ENCODE measurements at places on chromosomes 12 and 14.

DNA sequence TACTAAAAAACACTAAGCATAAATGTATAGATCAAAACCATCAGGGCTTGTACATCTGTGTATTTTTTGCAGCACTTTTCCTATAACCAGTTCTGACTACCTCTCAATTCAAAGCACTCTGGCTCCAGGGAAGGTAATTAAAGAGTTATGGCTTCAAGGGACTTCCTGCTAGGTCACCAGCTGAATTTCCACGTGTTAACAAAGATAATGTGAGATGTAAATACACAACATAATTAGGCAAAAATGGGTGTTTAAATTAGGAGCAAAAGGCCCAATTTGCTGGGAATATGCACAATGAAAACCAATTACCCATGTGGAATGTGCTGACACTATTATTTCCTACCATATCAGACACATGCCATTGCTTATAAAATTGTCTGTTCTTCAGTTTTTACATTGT lies 513.4 kb upstream of the FLRT2 start:
- no peak for DNase-seq

- DNase-seq, result no peak
Measured at GRCh38 chr12:57268264-57268663, 17.3 kb upstream of the STAC3 start.

DNA sequence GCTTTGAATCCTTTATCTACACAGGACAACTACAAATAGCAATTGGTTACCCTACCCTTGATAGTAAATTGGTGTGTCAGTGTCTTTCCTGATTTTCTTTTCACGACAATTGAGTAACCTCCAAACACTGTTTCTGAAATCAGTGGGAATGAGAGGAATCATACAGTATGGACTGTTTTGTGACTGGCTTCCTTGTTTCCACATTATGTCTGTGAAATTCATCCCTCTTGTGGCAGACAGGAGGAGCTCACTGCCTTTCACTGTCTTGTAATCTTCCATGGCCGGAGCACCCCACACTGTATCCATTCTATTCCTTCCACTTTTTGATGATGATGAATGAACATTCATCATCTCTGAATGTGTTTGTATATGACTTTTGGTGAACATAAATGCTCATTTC lies 164.0 kb upstream of the PZP start:
- DNase-seq, result no peak

GRCh38 chr12:109995361-109995685 lies 845 bp downstream of the GIT2 start:
- DNase-seq, result no peak

DNA sequence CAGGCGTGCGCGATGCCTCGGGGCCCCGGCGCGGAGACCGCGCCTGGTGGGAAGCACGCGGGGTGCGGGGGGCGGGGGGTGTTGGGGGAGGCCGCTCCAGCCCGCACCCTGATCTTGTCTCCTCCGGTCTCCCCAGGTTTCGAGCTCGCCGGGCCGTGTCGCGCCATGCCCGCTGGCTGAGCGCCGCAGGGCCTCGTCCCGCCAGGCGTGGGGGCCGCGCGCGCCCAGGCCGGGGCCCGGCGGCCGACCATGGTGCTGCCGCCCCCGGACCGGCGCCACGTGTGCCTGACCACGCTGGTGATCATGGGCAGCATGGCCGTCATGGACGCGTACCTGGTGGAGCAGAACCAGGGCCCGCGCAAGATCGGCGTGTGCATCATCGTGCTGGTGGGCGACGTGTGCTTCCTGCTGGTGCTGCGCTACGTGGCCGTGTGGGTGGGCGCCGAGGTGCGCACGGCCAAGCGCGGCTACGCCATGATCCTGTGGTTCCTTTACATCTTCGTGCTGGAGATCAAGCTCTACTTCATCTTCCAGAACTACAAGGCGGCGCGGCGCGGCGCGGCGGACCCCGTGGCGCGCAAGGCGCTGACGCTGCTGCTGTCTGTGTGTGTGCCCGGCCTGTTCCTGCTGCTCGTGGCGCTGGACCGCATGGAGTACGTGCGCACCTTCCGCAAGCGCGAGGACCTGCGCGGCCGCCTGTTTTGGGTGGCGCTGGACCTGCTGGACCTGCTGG lies 2.4 kb downstream of the TMEM121 start:
- DNase-seq, result no peak

DNA sequence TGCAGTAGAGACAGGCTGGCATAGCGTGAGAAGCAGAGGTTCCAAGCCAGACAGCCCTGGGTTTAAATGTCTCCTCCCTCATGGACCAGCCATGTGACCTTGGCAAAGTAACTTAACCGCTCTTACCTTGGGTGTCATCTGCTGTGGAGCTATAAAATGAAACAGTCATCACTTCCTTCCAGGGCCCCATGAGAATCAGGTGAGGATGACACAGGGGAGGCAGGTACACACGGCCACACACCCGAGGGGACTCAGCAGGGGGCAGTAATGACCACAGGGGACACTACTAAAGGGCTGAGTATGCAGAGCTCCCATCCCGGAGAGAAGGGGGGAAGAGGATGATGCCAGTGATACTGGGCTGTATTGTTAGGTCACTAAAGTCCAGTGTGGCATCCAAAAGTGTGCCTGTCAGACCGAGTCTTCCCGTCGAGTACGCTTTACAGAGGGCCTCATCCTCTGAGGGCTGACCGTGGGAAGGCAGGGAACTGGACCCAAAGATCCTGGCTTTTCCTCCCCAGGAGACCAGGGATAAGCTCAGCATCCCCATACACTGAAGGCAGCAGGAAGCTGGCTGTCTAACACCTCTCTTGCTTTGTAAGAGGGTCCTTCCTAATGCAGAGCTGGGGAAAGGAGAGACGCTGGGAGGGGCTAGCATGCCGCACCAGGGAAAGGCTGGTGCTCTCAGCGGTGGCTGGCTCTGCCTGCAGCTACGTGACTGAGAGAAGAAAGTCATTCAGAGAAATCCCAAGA lies 94.2 kb downstream of the SINHCAF start:
- DNase-seq, result no peak

DNA sequence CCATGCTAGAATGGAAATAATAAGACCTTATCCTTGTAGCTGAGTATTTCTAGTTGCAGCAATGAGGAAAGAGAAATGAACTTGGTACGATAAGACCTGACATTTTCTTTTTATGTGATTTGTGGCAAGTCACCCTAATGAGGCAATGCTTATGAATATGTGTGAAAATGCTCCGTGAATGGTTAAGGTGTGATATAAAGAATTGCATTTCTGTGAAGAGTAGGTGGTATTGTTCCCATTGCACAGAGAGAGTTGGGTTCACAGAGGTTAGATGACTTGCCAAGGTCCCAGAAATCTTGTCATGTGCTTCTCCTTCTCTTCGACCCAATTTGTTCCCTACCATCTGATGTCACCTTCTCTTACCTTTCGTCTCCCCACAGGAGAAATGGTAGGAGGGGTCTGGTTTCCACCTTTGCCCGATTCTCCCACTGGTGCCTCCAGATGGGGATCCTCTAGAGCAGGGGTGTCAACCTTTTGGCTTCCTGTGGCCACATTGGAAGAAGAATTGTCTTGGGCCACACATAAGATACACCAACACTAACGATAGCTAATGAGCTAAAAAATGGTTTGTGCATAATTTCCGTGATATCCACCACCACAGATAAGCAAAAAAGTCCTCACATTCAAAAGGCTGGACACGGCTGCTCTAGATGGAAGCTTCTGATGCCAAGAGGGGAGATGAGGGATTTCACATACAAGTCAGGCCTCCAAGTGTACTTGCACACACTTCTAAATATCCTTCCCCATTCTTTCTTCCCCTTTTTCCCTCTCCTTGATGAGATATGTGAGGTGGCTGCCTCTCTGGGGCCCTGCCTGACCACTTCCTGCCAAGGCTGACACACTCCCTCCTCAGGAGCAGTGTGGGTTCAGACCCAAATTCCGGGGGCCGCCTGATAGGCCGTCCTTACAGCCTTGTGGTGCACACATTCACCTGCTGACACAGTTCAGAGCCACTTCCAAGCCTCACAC lies 96.1 kb downstream of the PLXNC1 start:
- DNase-seq, result no peak

All from activated naive CD4-positive, alpha-beta T cell (primary cell).